ENCODE measurements at places on chromosomes 16 and 17. TPM values are rescaled to one million over a fixed set of nuclear protein-coding genes. Genes with fewer than 3 reads are reported as not detected.

The CCT6B gene
- total RNA-seq: 0.15 TPM

The PYY gene
- total RNA-seq: 0.45 TPM

The GGA2 gene
- 10.9 TPM for total RNA-seq

The MARCHF10 gene
- total RNA-seq: 0.17 TPM

The KRT33A gene
- not detected for total RNA-seq

The CRYBA1 gene
- not detected for total RNA-seq

The CCL7 gene
- not detected for total RNA-seq

The CCL17 gene
- not detected for total RNA-seq

The PLA2G10 gene
- not detected for total RNA-seq

The TLCD2 gene
- 1.0 TPM for total RNA-seq

The PPP1R27 gene
- not detected for total RNA-seq

The ABCA10 gene
- total RNA-seq: under 0.01 TPM

The LGALS9C gene
- not detected for total RNA-seq

The SMIM36 gene
- not detected for total RNA-seq

The CEMP1 gene
- not detected for total RNA-seq
